Ovary (tissue), 10 donors: ENCODE measurements at places on chromosomes 4 and X.

DNA sequence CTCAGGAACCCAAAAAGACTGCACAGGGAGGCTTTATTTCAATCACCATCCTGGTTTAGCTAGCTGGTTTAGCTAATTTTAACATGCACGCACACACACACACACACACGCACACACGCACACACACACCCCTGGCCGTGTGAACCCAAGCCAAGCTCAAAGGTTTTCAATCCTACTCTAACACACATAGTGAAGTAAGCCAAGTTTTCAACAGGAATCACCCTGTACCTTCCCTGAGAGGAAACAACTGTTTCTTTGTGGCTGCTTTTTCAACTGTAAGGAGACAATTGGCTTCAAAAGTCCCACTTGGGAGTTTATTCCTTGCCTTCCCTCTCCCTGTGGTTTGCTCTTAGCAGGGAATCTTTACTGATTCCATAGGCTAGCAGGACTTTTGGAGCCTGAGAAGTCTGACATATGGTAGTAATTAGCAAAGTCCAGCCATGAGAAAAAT is 98.9 kb upstream of the BMP3 start:
- no peak for DNase-seq

- no peak for DNase-seq
Measured at GRCh38 chr4:169098969-169099690, 89.1 kb upstream of the CBR4 start.

DNA sequence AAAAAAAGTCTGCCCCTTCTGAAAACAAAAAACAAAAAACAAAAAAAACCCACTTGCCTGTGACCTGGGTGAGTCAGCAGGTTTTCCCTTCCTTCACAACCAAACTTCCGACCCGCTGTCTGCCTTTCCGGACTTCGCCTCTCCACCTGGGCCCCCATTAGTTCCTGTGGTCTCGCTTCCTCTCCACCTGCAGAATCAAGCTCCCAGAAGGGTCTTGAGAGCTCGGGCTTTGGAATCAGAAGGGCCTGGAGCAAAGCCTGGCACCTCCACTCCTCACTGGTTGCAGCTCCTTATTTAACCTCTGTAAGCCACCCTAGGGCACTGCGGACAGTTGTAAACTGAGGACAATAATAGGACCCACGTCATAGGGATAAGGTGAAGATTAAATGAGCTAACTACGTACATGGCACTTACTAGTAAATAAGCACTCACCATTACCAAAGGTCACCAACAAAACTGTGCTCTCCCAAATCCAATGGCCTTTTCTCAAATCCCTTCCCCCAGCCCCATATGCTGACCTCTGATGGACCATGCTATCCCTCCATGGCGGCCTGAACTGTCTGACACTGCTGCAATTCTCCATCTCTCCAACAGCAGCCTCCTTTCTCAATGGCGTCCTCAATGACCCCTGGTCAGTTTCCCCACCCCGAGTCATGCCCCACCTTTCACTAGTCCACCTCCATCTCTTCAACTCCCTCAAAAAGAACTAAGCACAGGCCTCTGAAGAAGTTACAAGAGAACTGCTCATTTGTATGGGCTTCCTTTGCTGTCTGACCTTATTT is 64.2 kb downstream of the IRF2 start:
- no peak for DNase-seq

GRCh38 chr4:186485561-186486062 is 69.8 kb downstream of the MTNR1A start:
- no peak for DNase-seq
